ENCODE measurements at places on chromosomes 2 and 18.

GRCh38 chr18:44758861-44759631, 78.4 kb downstream of the SETBP1 start:
- no peak for DNase-seq

DNA sequence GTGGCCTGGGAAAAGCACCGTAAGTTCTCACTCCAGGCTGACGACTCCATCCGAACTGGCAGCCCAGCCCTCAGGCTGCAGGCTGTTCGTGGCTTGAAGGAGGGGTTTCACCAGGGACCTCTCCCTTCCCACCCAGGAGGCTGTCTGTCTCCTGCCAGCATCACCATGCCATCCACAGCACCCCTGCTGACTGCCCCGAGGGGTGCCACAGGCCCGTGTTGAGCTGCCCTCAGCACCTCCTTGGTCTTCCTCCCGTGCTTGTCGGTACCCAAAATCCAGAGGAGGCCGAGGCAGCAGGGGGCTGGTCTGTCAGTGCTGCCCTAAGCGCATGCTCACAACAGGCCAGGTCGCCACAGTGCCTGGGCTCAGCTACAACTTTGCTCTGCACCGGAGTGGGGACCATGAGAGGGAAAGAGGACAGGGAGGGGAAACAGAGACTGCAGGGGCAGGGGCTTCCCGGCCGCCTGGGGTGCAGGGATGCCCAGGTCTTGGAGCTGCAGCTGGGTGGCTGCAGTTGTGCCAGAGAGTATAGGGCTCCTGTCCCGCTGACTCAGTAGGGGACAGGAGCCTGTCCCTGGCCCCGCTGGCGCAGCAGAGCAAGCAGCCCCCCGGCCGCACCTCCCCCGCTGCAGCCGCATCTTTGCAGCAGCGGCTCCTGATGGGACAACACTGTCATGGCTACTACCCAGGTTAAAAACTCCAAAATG, 963.7 kb upstream of the CRIM1 start:
- no peak for DNase-seq

DNA sequence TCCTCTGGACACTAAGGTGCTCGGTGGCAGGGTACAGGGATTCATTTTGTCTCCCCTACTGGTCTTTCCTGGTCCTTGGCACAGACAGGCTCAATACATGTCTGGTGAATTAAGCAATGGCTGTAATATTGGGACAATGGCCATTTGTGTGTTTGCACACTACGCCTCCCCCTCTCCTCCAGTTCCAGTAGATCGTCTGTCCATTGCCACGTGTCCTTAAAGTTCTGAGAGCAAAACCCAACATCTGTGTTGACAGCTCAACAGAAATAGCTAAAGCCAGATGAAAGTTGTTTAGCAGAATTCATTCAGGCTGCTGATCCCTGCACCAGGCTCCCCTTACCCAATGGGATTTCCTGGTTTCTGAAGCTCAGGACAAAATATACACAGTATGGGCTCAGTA, 9.0 kb upstream of the FABP1 start:
- no peak for DNase-seq

- no peak for DNase-seq
Observed at GRCh38 chr2:118121101-118121500, 32.8 kb downstream of the INSIG2 start.

GRCh38 chr18:56168049-56168781, 470.2 kb downstream of the TXNL1 start:
- no peak for DNase-seq

DNA sequence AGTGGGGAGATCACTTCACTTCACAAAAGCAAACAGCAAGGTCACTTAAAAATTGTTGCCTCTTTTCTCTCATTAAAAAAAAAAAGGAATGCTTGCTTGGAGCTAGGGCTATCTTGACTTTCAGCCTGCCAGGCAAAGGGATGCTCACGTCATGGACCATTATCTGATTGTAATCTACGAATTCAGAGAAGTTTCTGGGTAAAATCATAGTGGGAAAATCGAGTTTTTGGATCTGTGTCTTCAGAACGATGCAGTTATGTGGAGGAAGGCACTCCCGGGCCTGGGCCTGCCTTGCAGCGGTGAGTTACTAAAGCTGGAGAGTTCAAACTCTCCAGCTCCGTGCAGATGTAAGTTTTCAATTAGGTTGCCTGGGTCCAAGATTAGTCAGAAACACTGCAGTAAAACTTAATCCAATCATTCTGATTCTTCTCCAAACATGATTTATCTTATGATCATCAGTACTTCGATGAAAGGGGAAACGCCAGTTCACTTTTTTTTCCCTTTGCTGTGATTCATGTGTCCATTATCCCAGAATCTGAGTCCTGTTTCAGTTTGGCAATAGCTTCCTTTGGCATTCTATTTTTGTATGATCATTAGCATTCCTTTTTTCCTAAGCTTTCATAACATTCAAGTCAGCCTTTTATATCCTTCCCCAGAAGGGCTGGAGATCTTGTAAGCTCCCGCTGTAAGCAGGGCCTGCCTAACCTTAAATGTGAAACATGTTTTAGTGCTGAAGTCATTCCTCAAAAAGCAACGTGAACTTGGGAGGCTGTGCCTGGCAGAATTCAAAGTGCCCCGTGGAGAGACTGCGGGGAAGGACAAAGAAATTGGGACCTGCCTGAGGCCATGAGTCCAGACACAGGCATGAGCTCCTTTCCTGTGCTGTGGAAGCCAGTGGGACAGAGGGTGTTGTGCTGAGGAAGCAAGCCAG, 119.3 kb upstream of the TWIST2 start:
- no peak for DNase-seq

GRCh38 chr2:190344276-190344827, 963 bp downstream of the INPP1 start:
- DNase-seq: peak; percentile 77

- DNase-seq: no peak
Observed at GRCh38 chr2:108412995-108413710, 35.4 kb downstream of the SULT1C4 start.

- no peak for DNase-seq
Observed at GRCh38 chr2:181675254-181675653, 5.1 kb downstream of the NEUROD1 start.

- DNase-seq: peak; percentile 54
Observed at GRCh38 chr2:8679827-8680731, 1.8 kb upstream of the ID2 start.

DNA sequence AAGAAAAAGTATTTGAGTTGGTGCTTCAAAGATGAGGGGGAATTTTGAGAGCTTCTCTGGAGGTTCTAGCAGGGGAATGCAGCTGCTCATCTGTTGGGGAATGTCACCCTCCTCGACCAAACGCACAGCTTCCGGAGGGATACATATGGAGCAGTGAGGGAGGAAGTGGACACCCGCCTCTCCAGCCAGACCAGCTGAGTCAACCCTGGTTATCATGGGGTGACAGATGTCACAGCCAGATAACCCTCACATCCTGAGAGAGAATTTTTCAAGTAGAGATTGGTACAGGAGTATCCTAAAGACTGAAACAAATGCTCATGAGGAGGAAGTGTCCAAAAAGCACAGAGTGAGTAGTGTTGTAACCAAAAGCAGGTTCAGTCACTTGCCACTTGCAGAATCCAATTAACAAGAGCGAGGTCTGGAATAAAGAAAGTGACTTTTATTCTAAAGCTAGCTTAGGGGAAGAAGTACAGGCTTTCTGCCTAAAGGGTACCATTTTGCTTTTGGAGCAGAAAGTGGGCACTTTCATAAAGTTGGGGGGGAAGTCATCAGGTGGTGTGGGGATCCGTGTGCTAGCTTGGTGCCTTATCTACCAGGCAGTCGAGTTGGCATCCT, 395.2 kb downstream of the RAD51AP2 start:
- DNase-seq: peak; percentile 88
